ENCODE measurements at places on chromosomes 2 and 18. TPM values are rescaled to one million over a fixed set of nuclear protein-coding genes. Genes with fewer than 3 reads are reported as not detected.

DNA sequence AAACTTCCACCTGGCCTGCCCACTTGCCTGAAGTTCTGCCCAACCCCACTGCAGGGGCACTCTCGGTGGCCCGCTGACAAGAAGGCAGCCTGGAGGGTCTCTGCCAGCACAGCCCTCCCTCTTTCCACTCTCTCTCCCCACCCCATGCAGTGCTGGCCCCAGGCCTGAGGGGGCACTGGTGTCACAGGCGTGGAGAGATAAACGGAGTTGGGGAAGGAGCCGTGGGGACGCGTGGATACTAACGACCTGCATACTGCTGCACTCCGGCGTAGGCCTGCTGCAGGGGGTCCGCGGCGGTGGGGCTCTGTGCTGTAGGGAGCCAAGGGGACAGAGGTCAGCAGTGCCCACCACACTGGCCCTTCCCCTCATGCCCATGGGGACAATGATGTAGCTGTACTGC is 299.3 kb downstream of the CELF4 start:
- H3K4me1 ChIP-seq, result no peaks in the 10 kb centered on the region
- H3K4me3 ChIP-seq, result no peak overlapping the region
- H3K27me3 ChIP-seq, result no peaks in the 10 kb centered on the region

DNA sequence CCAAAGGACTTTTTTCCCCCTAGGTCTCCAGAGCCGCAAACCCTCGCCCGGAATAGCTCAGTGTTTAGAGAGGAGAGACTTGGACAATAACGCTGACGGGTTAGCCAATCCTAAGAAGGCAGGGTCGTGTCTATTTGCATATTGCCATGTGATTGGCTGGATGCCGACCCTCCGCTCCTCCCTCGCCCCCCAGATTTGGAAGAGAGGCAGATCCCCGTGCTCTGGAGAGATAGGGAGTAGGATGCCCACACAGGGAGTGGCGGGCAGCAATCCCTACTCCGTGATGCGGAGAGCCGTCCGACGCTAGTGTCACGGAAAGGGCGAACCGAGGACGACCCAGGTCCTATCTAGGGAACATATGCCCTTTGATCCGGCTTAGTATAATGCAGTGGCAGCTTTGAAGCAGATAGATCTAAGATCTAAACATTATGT is 1.4 kb downstream of the WNT6 start:
- peaks cover 23% of the 10 kb centered on the region for H3K27me3 ChIP-seq
- H3K4me3 ChIP-seq, result no peak overlapping the region
- no peaks in the 10 kb centered on the region for H3K36me3 ChIP-seq
- DNase-seq, result peak; percentile 97
- H3K4me1 ChIP-seq, result peaks cover 12% of the 10 kb centered on the region
- no peak overlapping the region for H3K27ac ChIP-seq

GRCh38 chr18:34494359-34494696 is 215.8 kb upstream of the DTNA start:
- H3K4me1 ChIP-seq, result no peaks in the 10 kb centered on the region
- no peak overlapping the region for H3K27ac ChIP-seq
- no peak overlapping the region for H3K4me3 ChIP-seq

GRCh38 chr18:78920456-78921138 is 59.0 kb upstream of the SALL3 start:
- H3K27me3 ChIP-seq, result peaks cover 11% of the 10 kb centered on the region
- no peak overlapping the region for H3K4me3 ChIP-seq
- DNase-seq, result no peak
- no peak overlapping the region for H3K27ac ChIP-seq
- no peaks in the 10 kb centered on the region for H3K4me1 ChIP-seq

- no peak overlapping the region for H3K27ac ChIP-seq
- no peaks in the 10 kb centered on the region for H3K36me3 ChIP-seq
- no peak overlapping the region for H3K4me3 ChIP-seq
- no peaks in the 10 kb centered on the region for H3K4me1 ChIP-seq
- no peak for DNase-seq
- no peaks in the 10 kb centered on the region for H3K27me3 ChIP-seq
Observed at GRCh38 chr2:123359636-123360035, 665.5 kb upstream of the CNTNAP5 start.

GRCh38 chr2:197307933-197308521 is 2.6 kb downstream of the ANKRD44 start:
- no peak for DNase-seq
- H3K27ac ChIP-seq, result no peak overlapping the region
- no peaks in the 10 kb centered on the region for H3K27me3 ChIP-seq
- H3K4me1 ChIP-seq, result peaks cover 16% of the 10 kb centered on the region
- no peaks in the 10 kb centered on the region for H3K36me3 ChIP-seq

GRCh38 chr2:5691985-5692529 is at the start of gene SOX11:
Gene SOX11, plus strand, starts transcription at chr2:5692384. Its CDS starts 338 bp downstream, at chr2:5692722.
- no peaks in the 10 kb centered on the region for H3K27me3 ChIP-seq
- DNase-seq, result peak; percentile 96
- no peaks in the 10 kb centered on the region for H3K4me1 ChIP-seq
- peak within 1 kb of the TSS; percentile 91 for H3K27ac ChIP-seq
- peak within 1 kb of the TSS; percentile 86 for H3K4me3 ChIP-seq

- H3K27me3 ChIP-seq, result no peaks in the 10 kb centered on the region
- H3K4me3 ChIP-seq, result no peak overlapping the region
- no peak overlapping the region for H3K27ac ChIP-seq
- H3K4me1 ChIP-seq, result no peaks in the 10 kb centered on the region
- no peak for DNase-seq
- no peaks in the 10 kb centered on the region for H3K36me3 ChIP-seq
Observed at GRCh38 chr18:50726960-50727589, 92.7 kb downstream of the MRO start.

DNA sequence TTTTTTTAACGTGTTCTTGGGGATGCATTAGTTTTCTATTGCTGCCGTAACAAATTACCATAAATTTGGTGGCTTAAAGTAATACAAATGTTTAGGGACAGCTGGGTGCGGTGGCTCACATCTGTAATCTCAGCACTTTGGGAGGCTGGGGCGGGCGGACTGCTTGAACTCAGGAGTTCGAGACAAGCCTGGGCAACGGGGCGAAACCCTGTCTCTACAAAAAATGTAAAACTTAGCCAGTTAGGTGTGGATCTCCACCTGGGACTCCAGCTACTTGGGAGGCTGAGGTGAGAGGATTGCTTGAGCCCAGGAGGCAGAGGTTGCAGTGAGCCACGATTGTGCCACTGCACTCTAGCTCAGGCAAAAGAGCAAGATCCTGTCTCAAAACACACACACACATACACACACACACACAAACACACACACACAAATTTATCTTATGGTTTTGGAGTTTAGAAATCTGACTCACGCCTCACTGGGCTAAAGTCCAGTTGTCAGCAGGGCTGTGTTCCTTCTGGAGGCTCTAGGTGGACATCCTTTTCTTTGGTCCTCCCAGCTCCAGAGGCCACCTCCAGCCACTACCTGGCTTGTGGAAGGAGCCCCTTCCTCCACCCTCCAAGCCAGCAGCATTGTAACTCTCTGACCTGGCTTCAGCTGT is 76.1 kb downstream of the SEPTIN10 start:
- no peak for DNase-seq
- no peaks in the 10 kb centered on the region for H3K27me3 ChIP-seq
- no peaks in the 10 kb centered on the region for H3K4me1 ChIP-seq
- no peak overlapping the region for H3K4me3 ChIP-seq
- no peak overlapping the region for H3K27ac ChIP-seq

GRCh38 chr2:155379494-155379893 is 681.0 kb downstream of the KCNJ3 start:
- no peak for DNase-seq
- no peaks in the 10 kb centered on the region for H3K27me3 ChIP-seq
- no peaks in the 10 kb centered on the region for H3K36me3 ChIP-seq
- no peak overlapping the region for H3K27ac ChIP-seq
- peaks cover 6% of the 10 kb centered on the region for H3K4me1 ChIP-seq
- H3K4me3 ChIP-seq, result no peak overlapping the region

- no peak overlapping the region for H3K4me3 ChIP-seq
- H3K36me3 ChIP-seq, result no peaks in the 10 kb centered on the region
- no peaks in the 10 kb centered on the region for H3K4me1 ChIP-seq
- H3K27ac ChIP-seq, result no peak overlapping the region
Observed at GRCh38 chr2:241217320-241218031, 29.0 kb downstream of the ANO7 start.

DNA sequence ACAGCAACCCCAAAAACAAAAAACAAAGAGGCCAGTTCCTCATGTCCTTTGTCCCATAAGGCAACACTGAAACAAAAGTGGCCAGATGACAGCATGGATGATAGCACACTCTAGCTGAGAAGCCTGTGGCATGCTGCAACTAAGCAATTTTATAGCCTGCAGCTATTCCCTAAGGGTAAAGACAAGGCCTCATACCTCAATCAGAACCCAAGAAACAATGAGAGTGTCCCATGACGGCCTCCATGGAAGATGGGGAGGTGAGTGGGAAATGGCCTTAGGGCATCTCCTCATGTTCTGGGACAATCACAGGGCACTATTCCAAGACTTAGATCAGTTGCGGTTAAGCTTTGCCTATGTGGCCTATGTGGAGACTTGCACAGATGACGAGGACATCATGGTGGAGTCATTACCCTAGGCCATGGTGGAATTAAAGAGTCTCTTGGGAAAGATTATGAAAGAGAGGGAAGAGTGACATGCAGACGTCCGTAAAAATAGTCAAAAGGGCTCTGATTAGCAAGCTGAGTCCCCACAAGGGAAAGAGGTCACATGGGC is 103.1 kb downstream of the INO80D start:
- no peak for DNase-seq
- no peaks in the 10 kb centered on the region for H3K36me3 ChIP-seq
- H3K27ac ChIP-seq, result no peak overlapping the region
- H3K27me3 ChIP-seq, result no peaks in the 10 kb centered on the region
- H3K4me1 ChIP-seq, result no peaks in the 10 kb centered on the region

DNA sequence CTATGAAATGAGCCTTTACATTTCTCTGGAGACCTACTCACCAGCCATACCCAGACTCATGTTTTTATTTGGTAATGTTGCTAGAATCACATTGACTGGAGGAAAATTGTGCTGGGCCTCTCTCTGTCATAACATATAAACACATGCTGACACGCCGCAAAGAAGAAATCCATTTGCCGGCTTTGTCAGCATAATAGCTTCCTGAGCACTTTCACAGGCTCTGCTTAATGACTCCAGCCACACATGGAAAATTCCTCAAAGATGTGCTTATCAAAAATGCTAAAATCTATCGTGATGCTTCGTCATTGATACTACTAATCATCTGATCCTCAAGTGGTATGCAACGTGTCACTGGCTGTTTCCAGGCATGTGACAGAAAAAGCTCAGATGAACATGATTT is 63.1 kb downstream of the RND3 start:
- H3K4me1 ChIP-seq, result no peaks in the 10 kb centered on the region
- H3K4me3 ChIP-seq, result no peak overlapping the region
- no peak overlapping the region for H3K27ac ChIP-seq
- no peaks in the 10 kb centered on the region for H3K36me3 ChIP-seq

DNA sequence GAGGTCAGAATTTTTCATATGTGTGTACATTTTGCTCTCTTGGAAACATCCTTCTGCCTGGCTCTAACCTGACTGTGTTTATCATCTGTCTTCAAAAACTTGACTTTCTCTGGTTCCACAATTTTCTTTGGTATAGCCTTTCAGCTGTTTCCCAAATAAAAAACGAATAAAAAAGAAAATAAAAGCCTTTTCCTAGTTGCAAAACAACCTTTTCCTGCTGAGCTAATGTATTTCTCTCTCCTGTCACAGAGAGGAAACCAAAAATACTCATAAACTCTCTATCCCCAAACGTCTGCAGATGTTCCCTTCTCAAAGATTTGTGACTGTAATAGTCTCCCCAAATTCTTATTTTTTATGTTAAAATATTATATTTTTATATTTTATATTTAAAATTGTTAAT is 505.3 kb upstream of the SLC39A10 start:
- DNase-seq, result peak; percentile 26
- H3K4me1 ChIP-seq, result peaks cover 7% of the 10 kb centered on the region
- H3K27ac ChIP-seq, result no peak overlapping the region
- H3K4me3 ChIP-seq, result no peak overlapping the region

GRCh38 chr18:998936-999335 is 94.3 kb downstream of the ADCYAP1 start:
- peaks cover 24% of the 10 kb centered on the region for H3K27me3 ChIP-seq
- no peaks in the 10 kb centered on the region for H3K36me3 ChIP-seq
- H3K27ac ChIP-seq, result no peak overlapping the region
- H3K4me3 ChIP-seq, result no peak overlapping the region
- no peak for DNase-seq
- H3K4me1 ChIP-seq, result no peaks in the 10 kb centered on the region

The IL36A gene
- not detected for total RNA-seq

The WNT6 gene
- total RNA-seq, result not detected

The PTPN2 gene
- 44.7 TPM for total RNA-seq

The CAPN10 gene
- total RNA-seq, result 43.4 TPM

The AQP12B gene
- not detected for total RNA-seq

The NTSR2 gene
- total RNA-seq, result not detected

Data from A673 (cell line).